Chondrocyte (in vitro differentiated cells): ENCODE measurements at places on chromosomes 5 and 9. TPM values are rescaled to one million over a fixed set of nuclear protein-coding genes. Genes with fewer than 3 reads are reported as not detected.

DNA sequence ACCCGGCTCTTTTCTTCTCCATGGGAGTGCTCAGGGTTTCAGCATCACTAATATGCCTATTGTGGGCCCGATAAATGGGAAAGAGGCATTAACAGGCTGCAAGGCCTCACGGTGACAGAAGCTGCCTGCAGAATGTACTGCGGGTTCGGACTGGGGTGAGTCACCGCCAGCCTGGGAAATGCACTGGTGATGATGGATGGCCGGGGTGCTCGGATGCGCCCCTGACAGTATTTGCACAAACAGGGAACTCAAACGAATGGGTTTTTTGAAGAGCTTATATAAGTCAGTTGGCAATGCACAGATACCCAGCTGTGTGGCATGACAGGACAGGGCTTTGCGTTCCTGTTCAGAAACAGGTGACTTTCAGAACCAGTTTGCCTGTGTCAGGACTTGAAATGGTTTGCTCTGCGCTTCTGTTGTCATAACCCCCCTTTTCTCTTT lies 42.0 kb upstream of the PITX1 start:
- no peak overlapping the region for H3K27ac ChIP-seq
- peak; percentile 17 for DNase-seq
- H3K4me3 ChIP-seq, result no peak overlapping the region
- no peaks in the 10 kb centered on the region for H3K4me1 ChIP-seq

DNA sequence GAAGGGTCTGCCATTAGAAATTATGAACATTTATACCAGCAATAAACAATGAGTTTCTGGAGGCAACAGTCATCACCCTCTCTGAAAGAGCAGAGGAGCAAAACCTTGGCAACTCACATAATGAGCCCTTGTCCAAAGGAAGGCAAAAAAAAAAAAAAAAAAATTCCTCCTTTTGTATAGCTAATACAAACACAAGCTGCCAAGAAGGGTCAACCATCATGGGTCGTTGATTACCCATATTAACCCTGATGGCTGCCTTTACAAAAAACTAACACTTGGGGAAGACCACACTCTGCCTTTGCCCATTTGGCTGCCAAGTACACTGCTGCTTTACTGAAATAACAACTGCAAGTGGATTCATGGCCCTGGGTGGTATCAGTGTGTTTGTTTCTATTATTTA lies 272.7 kb downstream of the ADAMTSL1 start:
- H3K27ac ChIP-seq, result no peak overlapping the region
- H3K27me3 ChIP-seq, result no peaks in the 10 kb centered on the region
- no peaks in the 10 kb centered on the region for H3K36me3 ChIP-seq
- DNase-seq, result no peak

GRCh38 chr5:180601591-180602480 lies 10.5 kb upstream of the SCGB3A1 start:
- DNase-seq, result peak; percentile 72
- H3K4me1 ChIP-seq, result no peaks in the 10 kb centered on the region
- H3K27me3 ChIP-seq, result no peaks in the 10 kb centered on the region
- no peak overlapping the region for H3K27ac ChIP-seq
- no peak overlapping the region for H3K4me3 ChIP-seq
- no peaks in the 10 kb centered on the region for H3K36me3 ChIP-seq

GRCh38 chr5:139744471-139745131 lies 51.0 kb upstream of the PSD2 start:
- no peaks in the 10 kb centered on the region for H3K36me3 ChIP-seq
- peak overlapping the region; percentile 91 for H3K27ac ChIP-seq
- H3K4me1 ChIP-seq, result peaks cover 87% of the 10 kb centered on the region
- H3K4me3 ChIP-seq, result no peak overlapping the region
- no peak for DNase-seq
- H3K27me3 ChIP-seq, result no peaks in the 10 kb centered on the region

DNA sequence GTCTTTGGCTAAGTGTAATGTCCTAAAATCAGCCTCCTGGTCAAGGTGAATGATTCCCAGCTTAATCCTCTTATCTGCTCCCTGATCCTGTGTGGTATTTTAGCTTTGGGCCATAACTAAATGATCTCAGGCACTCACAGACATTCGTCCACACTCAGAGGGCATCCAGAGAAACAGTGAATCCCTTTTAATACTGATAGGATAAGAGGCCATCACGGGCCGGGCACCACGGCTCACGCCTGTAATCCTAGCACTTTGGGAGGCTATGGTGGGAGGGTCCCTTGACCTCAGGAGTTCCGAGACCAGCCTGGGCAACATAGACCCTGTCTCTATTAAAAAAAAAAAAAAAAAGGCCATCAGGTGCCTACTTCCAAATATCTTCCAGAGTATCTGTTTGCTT lies 6.3 kb downstream of the PDCL start:
- H3K4me1 ChIP-seq, result peaks cover 34% of the 10 kb centered on the region
- H3K27me3 ChIP-seq, result no peaks in the 10 kb centered on the region
- H3K36me3 ChIP-seq, result peaks cover 16% of the 10 kb centered on the region
- H3K4me3 ChIP-seq, result no peak overlapping the region
- DNase-seq, result no peak

DNA sequence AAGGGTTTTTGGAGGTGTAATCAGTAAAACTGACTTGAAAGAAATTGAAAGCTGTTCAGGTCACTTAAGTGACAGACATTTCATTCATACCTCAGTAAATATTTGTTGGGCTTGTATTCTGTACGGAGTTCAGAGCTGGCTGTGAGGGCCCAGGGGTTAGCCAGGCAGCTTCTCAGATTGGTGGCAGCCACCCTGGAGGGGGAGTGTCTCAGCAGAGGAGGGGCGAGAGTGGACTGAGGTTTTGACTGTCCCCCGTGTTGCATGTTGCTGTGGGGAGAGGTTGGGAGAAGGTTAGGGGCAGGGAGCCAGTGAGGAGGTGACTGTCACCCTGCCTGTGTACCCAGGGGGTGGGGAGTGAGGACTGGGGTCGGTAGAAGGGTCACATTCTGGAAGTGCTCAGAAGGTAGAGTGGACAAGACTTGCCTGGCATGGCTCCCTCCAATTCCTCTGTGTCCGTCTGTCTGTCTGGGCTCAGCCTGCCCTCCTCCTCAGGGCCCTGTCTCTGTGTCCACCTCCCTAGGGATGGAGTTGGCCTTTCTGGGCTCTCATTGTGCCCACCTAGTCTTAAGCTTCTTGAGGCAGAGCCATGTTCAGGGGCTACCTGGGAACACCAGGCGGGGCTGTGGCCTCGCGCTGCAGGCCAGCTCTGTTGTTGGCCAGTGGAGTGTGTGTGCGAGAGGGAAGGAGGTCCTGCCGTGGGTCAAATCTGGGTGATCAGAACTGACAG lies 4.4 kb downstream of the PHF2 start:
- H3K27me3 ChIP-seq, result no peaks in the 10 kb centered on the region
- no peak overlapping the region for H3K4me3 ChIP-seq
- DNase-seq, result no peak
- H3K27ac ChIP-seq, result peak overlapping the region; percentile 59
- no peaks in the 10 kb centered on the region for H3K36me3 ChIP-seq

DNA sequence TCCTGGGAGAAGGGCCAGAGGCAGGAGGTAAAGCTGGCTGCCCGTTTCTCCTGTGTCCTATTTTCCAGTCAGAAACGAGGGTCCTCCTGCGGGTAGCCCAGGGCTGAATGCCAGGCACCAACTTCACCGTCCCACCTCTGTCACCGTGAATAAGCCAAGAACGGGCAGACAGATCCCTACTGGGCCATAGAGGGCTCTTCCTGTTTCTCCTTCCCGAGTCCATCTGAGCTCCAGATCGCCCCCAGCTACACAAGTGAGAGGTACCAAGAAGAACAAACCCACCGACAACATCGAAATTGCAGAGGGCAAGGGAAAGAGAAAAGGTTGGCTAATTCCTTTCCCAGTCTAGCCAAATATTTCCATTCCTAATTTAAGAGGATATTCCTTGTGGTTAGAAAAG lies 93.7 kb downstream of the SPOCK1 start:
- no peak overlapping the region for H3K27ac ChIP-seq
- DNase-seq, result no peak
- no peaks in the 10 kb centered on the region for H3K27me3 ChIP-seq

GRCh38 chr5:177134697-177135225 lies 1.2 kb downstream of the NSD1 start:
- H3K4me3 ChIP-seq, result peak overlapping the region; percentile 81
- peak overlapping the region; percentile 84 for H3K27ac ChIP-seq
- DNase-seq, result peak; percentile 7

DNA sequence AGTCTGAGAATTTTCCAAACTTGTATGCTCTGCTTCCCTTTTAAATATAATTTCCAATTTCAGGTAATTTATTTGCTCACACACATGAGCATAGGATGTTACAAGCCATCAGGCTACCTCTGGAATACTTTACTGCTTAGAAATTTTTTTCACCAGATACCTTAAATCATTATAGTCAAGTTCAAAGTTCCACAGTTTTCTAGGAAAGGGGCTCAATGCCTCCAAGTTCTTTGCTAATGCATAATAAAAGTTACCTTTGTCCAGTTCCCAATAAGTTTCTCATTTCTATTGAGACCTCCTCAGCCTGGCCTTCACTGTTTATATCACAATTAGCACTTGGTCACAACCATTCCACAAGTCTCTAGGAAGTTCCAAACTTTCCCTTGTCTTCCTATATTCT lies 16.2 kb upstream of the UGT3A1 start:
- DNase-seq, result no peak
- H3K4me1 ChIP-seq, result no peaks in the 10 kb centered on the region
- no peak overlapping the region for H3K27ac ChIP-seq
- H3K4me3 ChIP-seq, result no peak overlapping the region
- peaks cover 12% of the 10 kb centered on the region for H3K27me3 ChIP-seq

SOHLH1 gene
- not detected in 3 replicates for total RNA-seq

DNA sequence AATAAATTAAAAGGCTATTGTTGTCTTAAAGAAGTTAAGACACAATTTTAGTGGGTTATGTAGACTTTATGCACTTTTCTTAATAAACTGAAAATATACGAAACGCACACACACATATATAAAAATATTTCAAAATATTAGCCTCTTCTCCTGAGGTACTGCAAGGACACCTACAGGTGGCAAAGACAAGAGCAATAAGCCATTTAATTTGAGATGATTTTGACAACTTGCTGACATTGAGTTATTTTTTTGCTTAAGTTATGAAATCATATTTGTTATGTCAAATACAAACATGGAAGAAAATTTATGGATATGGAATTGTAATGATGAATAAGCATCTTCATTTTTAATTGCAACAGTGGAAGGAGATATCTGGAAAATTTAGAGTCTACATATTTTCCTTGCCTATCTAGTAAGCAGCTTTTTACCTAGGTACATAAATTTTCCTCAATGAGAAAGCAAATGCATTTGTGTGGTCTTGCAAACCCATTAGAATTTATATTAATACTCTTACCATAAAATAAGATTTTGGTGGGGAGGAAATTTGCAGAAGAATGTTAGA lies 301.6 kb downstream of the ISL1 start:
- H3K27ac ChIP-seq, result no peak overlapping the region
- no peak overlapping the region for H3K4me3 ChIP-seq
- no peaks in the 10 kb centered on the region for H3K36me3 ChIP-seq
- H3K4me1 ChIP-seq, result no peaks in the 10 kb centered on the region
- DNase-seq, result no peak
- H3K27me3 ChIP-seq, result peaks cover 7% of the 10 kb centered on the region

GRCh38 chr5:168801567-168801966 lies 222.4 kb upstream of the PANK3 start:
- no peaks in the 10 kb centered on the region for H3K27me3 ChIP-seq
- peaks cover 32% of the 10 kb centered on the region for H3K36me3 ChIP-seq
